Calu3 (cell line): ENCODE measurements at places on chromosomes 2 and 18. TPM values are rescaled to one million over a fixed set of nuclear protein-coding genes. Genes with fewer than 3 reads are reported as not detected.

DNA sequence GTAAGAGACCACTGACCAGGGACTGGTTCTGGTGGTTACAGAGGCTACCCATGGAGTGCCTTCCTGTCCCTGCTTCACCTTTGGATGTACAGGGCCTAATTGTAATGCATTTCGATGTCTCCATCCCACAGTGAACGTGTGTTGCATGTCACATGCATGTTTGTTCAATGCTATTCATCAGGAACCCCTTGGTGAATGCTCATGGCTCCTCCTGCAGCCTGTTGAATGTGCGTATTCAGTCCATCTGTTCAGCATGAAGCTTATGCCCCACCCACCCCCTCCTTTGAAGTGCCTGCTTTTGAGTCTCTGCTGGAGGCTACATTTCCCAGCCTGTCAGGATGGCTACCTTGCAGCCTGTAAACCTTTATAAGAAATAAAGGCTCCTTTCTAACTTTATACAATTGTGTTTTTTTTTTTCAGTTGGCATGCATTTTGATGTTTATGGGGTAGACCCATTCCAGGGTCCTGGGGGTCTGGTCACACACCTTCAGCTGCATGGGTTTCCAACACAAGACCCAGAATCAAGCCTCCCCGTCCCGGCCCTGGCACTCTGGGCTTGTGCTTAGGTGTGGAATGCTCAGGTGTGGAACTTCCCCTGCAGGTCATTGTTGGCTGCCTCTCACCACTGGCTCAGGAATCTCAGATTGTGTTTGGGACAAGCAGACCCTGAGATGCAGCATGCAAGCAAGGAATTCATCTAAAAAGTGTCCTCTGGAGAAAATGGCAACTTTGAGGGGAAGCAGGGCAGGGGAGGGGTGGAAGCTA is 238.8 kb upstream of the HDAC4 start:
- H3K27me3 ChIP-seq, result peaks cover 20% of the 10 kb centered on the region
- no peaks in the 10 kb centered on the region for H3K4me1 ChIP-seq
- no peak overlapping the region for H3K4me3 ChIP-seq
- no peak overlapping the region for H3K27ac ChIP-seq
- no peak for DNase-seq

The ERICH2 gene
- total RNA-seq, result 1.2 and 2.4 TPM in 2 replicates

DNA sequence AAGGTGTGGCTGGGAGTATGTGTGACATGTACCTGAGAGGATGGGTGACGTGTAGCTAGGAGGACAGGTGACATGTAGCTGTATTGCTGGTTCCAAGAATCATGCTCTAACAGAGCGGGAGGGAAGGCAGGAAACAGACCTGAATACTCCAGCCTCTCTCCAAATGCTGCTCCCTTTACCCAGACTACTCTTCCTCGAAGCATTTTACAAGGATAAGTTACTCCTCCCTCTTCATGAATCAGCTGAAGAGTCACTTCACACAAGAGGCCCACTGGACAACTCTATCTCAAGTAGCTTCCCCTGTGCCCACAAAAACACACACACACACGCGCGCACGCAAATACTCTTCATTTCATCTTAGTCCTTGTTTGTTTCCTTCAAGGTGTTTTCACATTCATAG is 52.6 kb upstream of the KIDINS220 start:
- no peak for DNase-seq
- peaks cover 7% of the 10 kb centered on the region for H3K4me1 ChIP-seq
- H3K27ac ChIP-seq, result no peak overlapping the region

GRCh38 chr2:73324126-73324725 is 30.9 kb upstream of the EGR4 start:
- H3K4me1 ChIP-seq, result no peaks in the 10 kb centered on the region
- peaks cover 86% of the 10 kb centered on the region for H3K27me3 ChIP-seq
- no peak for DNase-seq
- H3K36me3 ChIP-seq, result no peaks in the 10 kb centered on the region
- no peak overlapping the region for H3K27ac ChIP-seq

The YPEL5 gene
- total RNA-seq, result 23.0 and 27.4 TPM in 2 replicates

DNA sequence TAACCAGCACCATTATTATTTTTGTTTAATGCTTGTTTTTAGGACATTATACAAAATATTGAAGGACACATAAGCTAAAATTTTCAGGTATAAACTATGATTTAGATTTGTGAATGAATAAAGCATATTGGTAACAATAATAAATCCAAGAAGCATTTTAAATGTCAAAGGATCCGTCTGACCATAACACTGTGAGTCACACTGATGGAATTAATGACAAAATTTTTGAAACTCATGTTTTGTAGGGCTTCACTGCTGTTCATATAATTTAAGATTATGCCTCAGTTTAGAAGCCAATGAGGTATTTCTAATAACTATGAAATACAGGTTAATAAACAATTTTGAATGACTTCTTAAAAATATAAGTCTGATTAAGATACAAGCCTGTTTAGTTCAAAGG is 124.6 kb downstream of the TMEFF2 start:
- H3K4me3 ChIP-seq, result no peak overlapping the region
- no peaks in the 10 kb centered on the region for H3K36me3 ChIP-seq
- no peaks in the 10 kb centered on the region for H3K27me3 ChIP-seq

DNA sequence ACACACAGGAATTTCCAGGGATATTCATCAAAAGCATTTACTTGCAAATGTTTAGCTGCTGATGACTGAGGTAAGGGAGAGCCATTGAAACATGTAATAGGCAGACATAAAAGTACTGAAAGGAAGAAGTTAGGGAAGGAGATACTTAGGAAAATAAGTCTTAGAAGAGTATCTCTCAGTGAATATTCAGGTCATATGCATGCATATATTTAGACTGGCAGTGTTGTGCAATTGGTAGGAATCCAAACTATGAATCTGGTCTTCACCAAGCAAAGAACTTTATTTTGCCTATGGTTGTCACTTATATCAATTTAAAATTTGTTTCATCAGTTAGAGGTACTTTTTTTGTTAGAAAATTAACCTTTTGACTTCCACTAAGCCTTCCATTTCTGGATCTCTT is 1490.7 kb downstream of the SUCLG1 start:
- no peaks in the 10 kb centered on the region for H3K27me3 ChIP-seq
- H3K27ac ChIP-seq, result no peak overlapping the region
- no peak for DNase-seq

The RESP18 gene
- total RNA-seq, result not detected in 2 replicates
